ENCODE measurements at places on chromosomes 16 and 17. TPM values are rescaled to one million over a fixed set of nuclear protein-coding genes. Genes with fewer than 3 reads are reported as not detected.
A peak's percentile ranks its signal among the peaks of the same experiment; 100 is the strongest.

GRCh38 chr17:59370593-59371299 is 39.3 kb downstream of the YPEL2 start:
- DNase-seq = no peak

GRCh38 chr17:18968945-18969887 is 17.3 kb downstream of the SLC5A10 start:
- DNase-seq = peak; percentile 57

CD300A gene
- not detected for total RNA-seq

TBC1D3E gene
- total RNA-seq = not detected

DNA sequence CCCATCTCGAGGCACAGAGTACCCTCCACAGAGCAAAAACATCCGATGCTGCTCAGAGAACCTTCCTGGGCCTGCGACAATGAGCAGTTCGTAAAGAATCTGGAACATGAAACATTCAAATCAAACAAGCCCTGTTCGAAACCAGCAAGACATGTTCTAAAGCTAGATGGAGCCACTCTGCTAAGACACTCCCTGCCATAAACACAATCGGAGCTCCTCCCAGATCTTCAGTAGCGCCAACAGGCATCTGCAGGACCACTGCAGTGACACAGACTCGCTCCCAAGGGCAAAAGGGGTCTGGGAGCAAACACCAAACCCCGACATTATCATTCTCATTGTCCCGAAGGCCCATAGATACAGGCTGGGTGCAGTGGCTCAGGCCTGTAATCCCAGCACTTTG is 108.7 kb downstream of the ZFHX3 start:
- peak; percentile 21 for DNase-seq

GRCh38 chr16:13708347-13709120 is 211.4 kb upstream of the ERCC4 start:
- no peak for DNase-seq

- DNase-seq = peak; percentile 35
Observed at GRCh38 chr17:38341035-38341721, 2.6 kb downstream of the GPR179 start.

GRCh38 chr17:6413065-6413464 is 21.9 kb downstream of the AIPL1 start:
- peak; percentile 62 for DNase-seq

- DNase-seq = no peak
Observed at GRCh38 chr17:12591021-12591735, 74.5 kb upstream of the MYOCD start.

GRCh38 chr17:35006345-35006744 is 26.0 kb downstream of the LIG3 start:
- DNase-seq = no peak
